ENCODE measurements at places on chromosomes 12 and 14.

GRCh38 chr12:45234139-45234865, 18.4 kb downstream of the ANO6 start:
- peaks cover 21% of the 10 kb centered on the region for H3K4me1 ChIP-seq
- peaks cover 3% of the 10 kb centered on the region for H3K36me3 ChIP-seq
- no peak for DNase-seq
- no peaks in the 10 kb centered on the region for H3K27me3 ChIP-seq
- no peak overlapping the region for H3K27ac ChIP-seq

GRCh38 chr12:15772405-15773018, 16.7 kb downstream of the EPS8 start:
- H3K27me3 ChIP-seq = no peaks in the 10 kb centered on the region
- H3K4me1 ChIP-seq = no peaks in the 10 kb centered on the region
- H3K36me3 ChIP-seq = no peaks in the 10 kb centered on the region
- H3K4me3 ChIP-seq = no peak overlapping the region
- no peak overlapping the region for H3K27ac ChIP-seq

- no peak overlapping the region for H3K4me3 ChIP-seq
- no peaks in the 10 kb centered on the region for H3K4me1 ChIP-seq
- no peaks in the 10 kb centered on the region for H3K36me3 ChIP-seq
- H3K27me3 ChIP-seq = no peaks in the 10 kb centered on the region
- H3K27ac ChIP-seq = no peak overlapping the region
Measured at GRCh38 chr12:51898937-51899336, 8.4 kb upstream of the ACVRL1 start.

GRCh38 chr12:105698075-105698474, 367.6 kb downstream of the C12orf75 start:
- H3K4me1 ChIP-seq = no peaks in the 10 kb centered on the region
- no peak overlapping the region for H3K4me3 ChIP-seq
- no peak overlapping the region for H3K27ac ChIP-seq
- no peaks in the 10 kb centered on the region for H3K27me3 ChIP-seq
- no peaks in the 10 kb centered on the region for H3K36me3 ChIP-seq
